ENCODE measurements at places on chromosomes 4 and X.

DNA sequence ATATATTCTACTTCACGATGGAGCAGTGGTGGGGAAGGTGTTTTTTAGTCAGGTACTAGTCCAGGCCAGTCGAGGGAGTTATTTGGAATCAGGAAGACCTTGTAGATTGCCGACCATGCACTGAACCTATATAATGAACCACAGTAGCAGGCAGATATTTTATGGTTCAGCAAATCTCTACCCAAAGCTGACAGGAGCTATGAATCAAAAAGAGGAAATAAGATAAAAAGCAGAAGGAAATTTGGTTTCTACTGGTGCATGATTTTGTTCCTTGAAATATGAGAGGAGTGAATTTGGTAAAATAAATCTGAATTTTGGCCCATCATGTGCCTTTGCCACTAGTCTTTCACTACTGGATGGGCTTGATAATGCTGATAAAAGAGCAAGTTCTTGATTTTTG lies 924.3 kb upstream of the DIAPH2 start:
- DNase-seq, result no peak

GRCh38 chr4:122909683-122910082 lies 12.7 kb downstream of the NUDT6 start:
- no peak for DNase-seq

DNA sequence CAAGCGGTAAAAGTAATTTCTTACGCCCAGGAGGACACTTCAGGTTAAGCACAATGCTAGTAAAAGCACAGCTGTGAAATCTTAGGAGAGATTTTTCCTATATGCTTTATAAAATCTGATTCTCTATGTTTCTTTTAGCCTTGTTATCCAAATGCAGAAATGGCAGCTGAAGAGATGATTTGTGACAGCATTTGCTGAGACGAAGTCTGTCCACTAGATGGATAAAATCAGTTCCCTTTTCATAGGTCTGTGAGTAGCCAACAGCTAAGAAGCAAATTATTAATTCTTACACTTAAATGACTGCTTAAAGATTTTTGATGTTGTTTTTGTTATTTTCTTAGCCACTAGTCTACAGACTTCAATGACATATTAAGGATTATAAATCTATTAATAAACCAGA lies 5.3 kb downstream of the GPM6A start:
- no peak for DNase-seq

DNA sequence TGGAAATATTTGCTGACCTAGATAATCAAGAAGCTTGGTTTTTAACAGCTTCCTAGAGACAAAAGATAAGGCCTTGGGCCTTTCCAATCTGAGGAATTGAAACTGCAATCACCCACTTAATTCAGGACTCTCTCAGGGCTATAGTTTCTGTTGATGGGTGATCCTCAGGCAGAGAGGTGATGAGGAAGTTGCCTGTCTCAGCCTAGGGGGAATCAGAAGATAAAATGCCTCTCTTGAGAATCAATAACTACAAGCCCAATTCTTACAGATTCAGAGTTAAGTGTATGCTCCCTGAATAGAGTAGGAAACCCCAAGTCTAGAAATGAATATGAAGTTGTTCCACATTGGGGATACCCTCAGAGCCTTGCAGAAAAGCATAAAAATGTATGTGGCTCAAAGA lies 45.5 kb downstream of the NFKB1 start:
- DNase-seq, result no peak

DNA sequence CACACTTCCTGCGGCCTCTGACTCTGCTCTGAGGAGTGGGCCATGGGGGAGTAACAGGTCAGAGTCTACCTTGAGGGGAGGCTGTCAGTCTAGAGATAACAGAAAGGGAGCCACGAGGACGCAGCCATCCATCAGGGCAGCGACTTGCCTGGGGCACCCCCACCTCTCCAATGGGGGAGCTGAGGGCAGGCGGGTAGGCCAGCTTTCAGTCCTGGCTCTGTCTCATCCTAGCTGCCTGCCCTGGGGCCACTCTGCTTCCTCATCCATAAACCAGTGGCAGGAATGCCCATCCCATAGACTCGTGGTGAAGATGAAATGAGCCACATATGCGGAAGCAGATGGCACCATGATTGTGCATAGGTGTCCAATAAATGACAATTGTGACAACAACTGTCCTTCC lies 13.2 kb downstream of the MAGED2 start:
- no peak for DNase-seq

All from activated gamma-delta T cell (primary cell).